Gastroesophageal sphincter (tissue), 4 donors: ENCODE measurements at places on chromosomes 4 and X. TPM values are rescaled to one million over a fixed set of nuclear protein-coding genes. Genes with fewer than 3 reads are reported as not detected.

Gene CABS1
- not detected for total RNA-seq

Gene TRIM2
- 32.0 TPM for total RNA-seq

Gene MAGEA8
- not detected for total RNA-seq

Gene COL4A6
- total RNA-seq = 217 TPM

GRCh38 chrX:31012509-31013025, 59.3 kb downstream of the FTHL17 start:
- no peak for ATAC-seq

- ATAC-seq = no peak
Measured at GRCh38 chr4:88382621-88383020, 4.0 kb downstream of the HERC6 start.

GRCh38 chr4:24117975-24118374, 228.1 kb upstream of the PPARGC1A start:
- no peak for ATAC-seq

GRCh38 chrX:25156323-25156722, 140.6 kb upstream of the ARX start:
- ATAC-seq = no peak

- no peak for ATAC-seq
Measured at GRCh38 chr4:5589495-5589894, 118.9 kb downstream of the EVC2 start.

DNA sequence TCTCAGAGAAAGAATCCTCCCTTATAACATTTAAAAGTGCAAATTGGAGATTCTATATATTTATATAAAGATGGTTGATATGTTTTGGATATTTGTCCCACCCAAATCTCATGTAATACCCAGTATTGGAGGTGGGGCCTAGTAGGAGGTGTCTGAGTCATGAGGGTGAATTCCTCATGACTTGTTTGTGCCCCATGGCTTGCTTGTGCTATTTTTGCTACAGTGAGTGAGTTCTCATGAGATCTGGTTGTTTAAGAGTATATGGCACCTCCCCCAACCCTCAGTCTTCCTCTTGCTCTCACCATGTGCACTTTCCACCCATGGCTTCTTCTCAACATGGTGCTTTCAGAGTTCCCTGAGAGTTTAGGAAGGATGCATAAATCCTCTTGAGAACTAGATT, 9.5 kb upstream of the ANKRD50 start:
- no peak for ATAC-seq

DNA sequence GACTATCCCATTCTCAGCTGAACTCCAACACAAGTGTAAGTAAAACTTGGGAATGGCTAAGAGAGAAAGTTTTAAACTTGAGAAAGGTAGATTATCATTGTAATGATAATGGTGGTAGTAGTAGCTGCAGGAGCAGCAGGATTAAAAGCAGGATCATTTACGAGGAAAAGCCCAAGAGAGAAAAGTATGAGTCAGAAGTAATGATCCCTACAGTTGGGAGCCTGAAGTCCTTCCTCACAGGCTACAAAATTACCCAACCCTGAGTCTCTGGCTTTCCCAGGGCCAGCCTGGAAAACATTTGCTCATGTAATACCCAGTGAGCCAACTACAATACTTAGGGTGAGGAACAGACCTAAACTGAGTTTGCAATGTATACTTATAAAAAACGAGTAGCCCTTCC, 4.4 kb upstream of the PRDM8 start:
- peak; percentile 62 for ATAC-seq

GRCh38 chr4:182928061-182928460, 10.9 kb upstream of the DCTD start:
- no peak for ATAC-seq
